ENCODE measurements at places on chromosomes 1 and 21. TPM values are rescaled to one million over a fixed set of nuclear protein-coding genes. Genes with fewer than 3 reads are reported as not detected.

DNA sequence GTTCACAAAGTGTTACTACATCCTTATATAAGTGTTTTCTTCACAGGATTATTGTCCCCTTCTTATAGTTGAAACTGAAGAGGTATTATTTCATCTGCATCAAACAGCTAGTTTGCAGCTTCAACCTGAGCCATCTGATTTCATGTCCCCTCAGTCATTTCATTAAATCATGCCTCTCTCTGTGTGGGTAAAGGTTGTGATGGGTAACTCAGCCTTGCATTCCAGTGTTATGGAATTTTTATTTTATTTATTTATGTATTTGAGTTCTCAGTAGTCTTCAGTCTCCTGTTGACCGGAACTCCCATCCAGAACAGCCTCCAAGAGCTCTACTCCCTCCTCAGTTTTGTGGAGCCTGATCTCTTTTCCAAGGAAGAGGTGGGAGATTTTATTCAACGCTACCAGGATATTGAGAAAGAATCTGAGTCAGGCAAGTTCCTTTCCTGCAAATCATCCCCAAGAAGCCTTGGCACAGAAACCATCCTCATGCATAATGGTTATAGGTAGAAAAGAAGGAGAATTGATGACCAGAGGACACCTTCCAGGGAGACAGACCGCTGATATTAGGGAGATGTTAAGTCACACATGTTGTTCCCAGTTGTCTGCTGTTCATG lies 21.8 kb downstream of the CHD1L start:
- DNase-seq: no peak

GRCh38 chr21:44579833-44580144 lies 615 bp downstream of the KRTAP10-5 start:
- DNase-seq: no peak

DNA sequence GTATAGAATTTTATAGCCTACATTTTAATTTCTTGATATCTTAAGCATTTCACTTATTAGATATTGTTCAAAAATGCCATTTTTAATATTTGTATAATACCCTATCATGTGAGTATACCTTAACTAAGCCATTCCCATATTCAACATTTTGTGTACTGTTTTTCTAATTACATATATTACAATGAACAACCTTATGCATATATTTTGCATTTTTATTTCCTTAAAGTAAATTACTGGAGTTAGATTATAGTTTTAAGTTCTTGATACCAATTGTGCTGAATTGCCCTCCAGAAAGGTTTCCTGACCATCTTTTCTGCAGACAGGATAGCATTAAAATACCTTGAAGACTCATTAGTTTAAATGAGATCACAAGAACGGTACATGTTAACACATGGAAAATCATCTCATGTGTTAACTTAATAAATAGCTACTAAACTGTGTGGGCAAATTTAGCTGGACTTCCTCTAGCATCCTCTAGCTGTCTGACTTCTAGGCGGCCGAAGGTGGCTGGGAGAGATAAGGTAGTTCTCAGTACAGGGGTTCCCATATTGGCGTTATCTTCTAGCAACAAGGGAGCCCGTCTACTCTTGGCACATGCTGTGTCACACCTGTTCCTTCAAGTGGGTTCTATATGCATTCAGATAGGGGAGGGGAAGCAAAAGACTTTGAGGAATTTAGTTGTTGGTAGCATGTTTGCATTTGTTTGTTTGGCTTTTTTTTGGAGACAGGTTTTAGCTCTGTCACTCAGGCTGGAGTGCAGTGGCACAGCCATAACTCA lies 8.9 kb downstream of the DCLRE1B start:
- DNase-seq: no peak

DNA sequence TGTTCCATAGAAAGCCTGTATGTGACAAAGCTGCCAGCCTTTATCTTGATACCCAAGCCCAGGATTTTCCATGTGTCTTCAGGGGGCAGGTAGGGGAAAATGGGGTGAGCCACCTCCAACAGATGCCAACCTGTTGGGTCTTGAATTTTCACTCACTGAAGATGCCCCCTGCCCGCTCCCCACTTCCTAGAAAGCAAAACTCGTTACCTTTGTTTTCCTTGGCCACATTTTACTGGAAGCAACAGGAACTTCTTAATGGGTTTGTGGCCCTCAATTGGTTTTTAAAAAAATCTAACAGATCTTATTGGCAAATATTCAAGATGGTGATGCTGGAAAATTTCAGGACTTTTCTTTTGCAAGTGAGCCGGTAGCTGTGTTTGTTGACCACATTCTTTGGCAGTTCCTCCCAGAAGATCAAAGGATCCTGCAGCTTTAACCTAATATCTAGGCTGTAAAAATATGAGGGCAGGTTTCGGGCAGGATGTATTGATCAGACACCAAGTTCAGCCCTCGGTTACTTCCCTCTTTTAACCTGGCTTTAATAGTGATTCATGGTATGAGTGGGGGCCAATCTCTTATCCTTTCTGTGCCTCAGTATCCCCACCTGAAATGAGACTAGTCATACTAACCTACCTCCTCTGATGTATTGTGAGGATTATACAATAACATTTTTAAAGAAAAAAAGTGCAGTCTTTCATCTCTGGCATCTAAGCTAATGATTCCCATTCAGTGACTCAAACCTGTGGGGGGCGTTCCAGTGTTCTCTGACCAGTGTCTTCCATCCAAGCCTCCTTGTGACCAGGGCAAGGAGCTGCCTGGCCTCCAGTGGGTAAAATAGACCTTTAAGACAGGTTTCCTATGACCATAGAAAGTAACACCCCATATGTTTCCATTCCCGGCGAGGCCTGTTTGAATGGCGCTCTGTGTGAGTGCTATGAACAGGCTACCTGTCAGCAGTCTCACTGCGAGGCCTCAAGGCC lies 21.3 kb upstream of the GNPAT start:
- DNase-seq: no peak

Gene SELL
- 1.6 TPM for total RNA-seq

Gene CFAP107
- not detected for total RNA-seq

GRCh38 chr1:197750366-197750765 lies 24.9 kb downstream of the DENND1B start:
- no peak for DNase-seq

Gene SMCP
- not detected for total RNA-seq

Gene HP1BP3
- 322 TPM for total RNA-seq

Data from dermis blood vessel endothelial cell (primary cell).